Activated CD4-positive, alpha-beta memory T cell treated with anti-CD3 and anti-CD28 coated beads for 36 hours (primary cell): ENCODE measurements at places on chromosomes 4 and X. TPM values are rescaled to one million over a fixed set of nuclear protein-coding genes. Genes with fewer than 3 reads are reported as not detected.

DNA sequence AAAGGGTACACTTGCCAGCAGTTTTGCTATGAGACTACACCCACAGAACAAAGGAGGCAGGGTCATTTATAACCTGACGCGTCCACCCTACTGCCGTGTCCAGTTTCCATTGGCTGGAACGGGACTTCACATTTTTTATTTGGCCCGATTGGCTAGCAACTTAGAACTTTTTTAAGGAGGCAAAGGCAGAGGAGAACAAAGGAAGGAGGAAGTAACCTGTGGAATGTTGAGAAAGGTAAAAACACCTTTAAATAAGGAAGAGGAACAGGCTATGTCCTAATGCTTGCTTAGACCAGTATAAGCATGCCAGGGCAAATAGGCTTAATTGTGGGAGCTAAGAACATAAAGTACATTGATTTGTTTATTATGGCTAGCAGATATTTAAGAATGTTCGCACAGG is 18.7 kb downstream of the KDM6A start:
- H3K27ac ChIP-seq = no peak overlapping the region
- H3K27me3 ChIP-seq = no peaks in the 10 kb centered on the region
- no peak for DNase-seq
- no peak overlapping the region for H3K4me3 ChIP-seq
- H3K4me1 ChIP-seq = peaks cover 31% of the 10 kb centered on the region

DNA sequence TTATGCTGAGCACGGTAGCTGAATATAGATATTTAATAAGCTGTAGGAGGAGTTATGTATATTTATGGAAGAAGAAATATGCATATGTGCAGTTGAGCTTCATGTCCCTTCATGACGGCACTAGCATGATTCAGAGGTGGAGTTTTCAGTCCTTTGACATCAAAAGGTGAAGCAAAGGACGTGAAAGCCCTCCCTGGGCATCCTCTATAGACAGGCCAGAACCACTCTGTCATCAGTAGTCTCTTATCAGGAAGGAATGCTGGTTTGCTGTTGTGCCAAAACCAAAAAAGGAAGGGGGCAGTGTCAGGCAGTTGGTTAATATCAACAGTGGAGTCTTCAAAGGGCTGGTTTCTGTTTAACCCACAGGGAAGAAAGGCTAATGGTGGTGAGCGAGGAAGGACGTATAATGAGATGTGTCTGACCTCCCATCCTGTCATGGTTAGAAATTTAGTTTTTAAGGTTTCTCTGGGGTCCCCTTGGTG is 23.5 kb upstream of the IL2 start:
- DNase-seq = no peak
- H3K4me3 ChIP-seq = no peak overlapping the region
- no peak overlapping the region for H3K27ac ChIP-seq

- no peak for DNase-seq
- no peak overlapping the region for H3K4me3 ChIP-seq
- H3K4me1 ChIP-seq = peaks cover 37% of the 10 kb centered on the region
- no peak overlapping the region for H3K27ac ChIP-seq
- H3K27me3 ChIP-seq = no peaks in the 10 kb centered on the region
- H3K36me3 ChIP-seq = peaks cover 8% of the 10 kb centered on the region
Measured at GRCh38 chrX:104172121-104172520, 5.9 kb downstream of the FAM199X start.

- DNase-seq = no peak
- no peaks in the 10 kb centered on the region for H3K4me1 ChIP-seq
- no peaks in the 10 kb centered on the region for H3K36me3 ChIP-seq
- H3K4me3 ChIP-seq = no peak overlapping the region
Measured at GRCh38 chr4:181176306-181176705, 1066.9 kb upstream of the TENM3 start.

GRCh38 chrX:138485767-138486166 is 225.8 kb downstream of the FGF13 start:
- DNase-seq = no peak
- H3K27ac ChIP-seq = no peak overlapping the region
- no peak overlapping the region for H3K4me3 ChIP-seq
- no peaks in the 10 kb centered on the region for H3K36me3 ChIP-seq
- no peaks in the 10 kb centered on the region for H3K4me1 ChIP-seq

DNA sequence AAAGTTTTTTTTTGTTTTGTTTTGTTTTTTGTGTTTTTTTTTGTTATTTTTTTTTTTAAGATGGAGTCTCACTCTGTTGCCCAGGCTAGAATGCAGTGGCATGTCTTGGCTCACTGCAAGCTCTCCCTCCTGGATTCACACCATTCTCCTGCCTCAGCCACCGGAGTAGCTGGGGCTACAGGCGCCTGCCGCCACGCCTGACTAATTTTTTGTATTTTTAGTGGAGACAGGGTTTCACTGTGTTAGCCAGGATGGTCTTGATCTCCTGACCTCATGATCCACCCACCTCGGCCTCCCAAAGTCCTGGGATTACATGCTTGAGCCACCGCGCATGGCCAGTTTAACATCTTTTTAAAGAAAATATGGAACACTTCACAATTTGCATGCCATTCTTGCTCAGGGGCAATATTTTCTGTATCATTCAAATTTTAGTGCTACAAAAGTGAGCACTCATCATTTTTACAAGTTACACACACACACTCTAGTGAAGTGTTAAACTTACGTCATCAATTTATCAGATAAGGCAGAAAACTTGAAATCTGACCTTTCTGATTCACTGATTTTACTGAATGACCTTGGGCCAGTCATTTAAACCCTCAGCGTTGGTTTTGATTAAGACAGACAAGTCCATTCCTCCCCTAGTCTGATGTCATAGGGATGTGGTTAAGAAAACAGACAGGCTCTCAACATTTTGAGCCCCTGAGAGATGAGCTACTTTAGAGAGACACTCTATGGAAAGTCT is 61.2 kb downstream of the TRIM2 start:
- no peak overlapping the region for H3K27ac ChIP-seq
- H3K27me3 ChIP-seq = no peaks in the 10 kb centered on the region
- no peak overlapping the region for H3K4me3 ChIP-seq
- peaks cover 7% of the 10 kb centered on the region for H3K4me1 ChIP-seq

- H3K36me3 ChIP-seq = no peaks in the 10 kb centered on the region
- no peak overlapping the region for H3K4me3 ChIP-seq
- DNase-seq = no peak
- H3K27ac ChIP-seq = no peak overlapping the region
- peaks cover under 1% of the 10 kb centered on the region for H3K4me1 ChIP-seq
Measured at GRCh38 chr4:16029262-16029661, 54.6 kb downstream of the PROM1 start.

DNA sequence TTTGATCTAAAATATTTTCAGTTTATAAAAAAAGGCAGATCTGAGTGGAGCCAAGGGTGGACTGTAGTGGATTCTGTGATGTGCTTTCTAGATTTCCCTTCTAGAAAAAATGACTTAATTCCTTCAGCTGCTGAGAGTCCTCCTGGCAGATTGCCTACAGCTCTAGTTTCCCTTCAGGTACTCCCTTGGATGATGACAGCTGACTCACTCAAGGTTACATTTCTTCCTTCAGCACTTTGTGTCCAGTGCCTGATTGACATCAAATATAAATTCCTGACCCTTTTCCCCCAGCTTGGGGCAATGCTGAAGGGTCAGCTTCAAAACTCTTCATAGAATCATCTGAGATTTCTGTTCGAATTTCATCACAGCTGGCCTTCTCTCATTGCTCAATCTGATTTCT is 161.7 kb downstream of the EMCN start:
- peaks cover 4% of the 10 kb centered on the region for H3K27me3 ChIP-seq
- no peaks in the 10 kb centered on the region for H3K36me3 ChIP-seq
- no peak overlapping the region for H3K4me3 ChIP-seq
- no peak for DNase-seq
- H3K27ac ChIP-seq = no peak overlapping the region
- H3K4me1 ChIP-seq = no peaks in the 10 kb centered on the region

DNA sequence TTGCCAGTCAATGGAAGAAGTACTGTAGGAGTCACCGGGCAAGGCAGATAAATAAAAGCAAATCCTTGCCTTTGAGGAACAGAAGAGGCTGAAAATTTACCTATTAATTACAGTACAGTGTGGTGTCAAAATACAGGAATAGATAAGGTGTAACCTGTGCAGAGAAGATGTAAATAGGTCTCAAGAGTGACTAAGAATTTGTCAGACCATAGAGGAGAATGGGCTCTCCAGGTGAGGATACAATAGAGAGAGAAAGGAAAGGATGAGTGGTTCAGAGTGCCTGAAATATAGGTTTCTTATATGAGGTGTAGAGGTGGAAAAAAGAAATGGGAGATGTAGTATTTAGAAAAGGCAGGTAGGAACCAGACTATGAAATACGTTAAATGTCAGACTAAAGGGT is 801 bp upstream of the ZC4H2 start:
- no peak overlapping the region for H3K27ac ChIP-seq
- no peaks in the 10 kb centered on the region for H3K36me3 ChIP-seq

- no peak overlapping the region for H3K4me3 ChIP-seq
- peaks cover 7% of the 10 kb centered on the region for H3K27me3 ChIP-seq
- DNase-seq = no peak
- no peaks in the 10 kb centered on the region for H3K4me1 ChIP-seq
Measured at GRCh38 chr4:8308144-8308543, 38.6 kb downstream of the HTRA3 start.

DNA sequence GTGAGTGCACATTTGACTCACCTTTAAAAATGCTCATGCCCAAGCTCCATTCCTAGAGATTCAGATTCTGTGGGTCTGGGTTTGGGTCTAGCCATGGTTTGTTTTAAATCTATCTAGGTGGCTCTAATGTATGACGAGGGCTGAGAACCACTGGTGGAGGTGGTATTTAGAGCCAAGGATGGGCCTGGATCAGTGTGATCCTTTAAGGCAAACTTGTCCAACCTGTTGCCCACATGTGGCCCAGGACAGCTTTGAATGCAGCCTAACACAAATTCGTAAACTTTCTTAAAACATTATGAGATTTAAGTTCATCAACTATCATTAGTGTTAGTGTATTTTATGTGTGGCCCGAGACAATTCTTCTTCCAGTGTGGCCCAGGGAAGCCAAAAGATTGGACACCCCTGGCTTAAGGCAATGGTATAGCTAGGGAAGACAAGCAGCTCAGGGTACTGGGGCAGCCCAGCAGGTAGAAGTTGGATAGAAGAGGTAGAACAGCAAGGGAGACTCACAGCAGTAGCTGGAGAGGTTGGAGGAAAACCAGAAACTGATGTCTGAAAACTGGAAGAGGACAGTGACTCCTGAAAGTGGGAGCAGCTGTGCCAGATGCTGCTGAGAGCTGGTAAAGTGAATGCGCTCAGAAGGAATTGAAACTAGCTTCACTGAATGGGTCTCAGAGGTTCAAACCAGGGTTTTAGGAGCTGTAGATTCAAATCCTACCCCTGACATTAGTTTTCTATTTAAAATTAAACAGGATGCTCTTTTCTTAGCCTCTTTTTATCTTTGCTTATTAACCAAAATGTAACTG is 18.2 kb downstream of the ADD1 start:
- peaks cover 73% of the 10 kb centered on the region for H3K4me1 ChIP-seq
- peaks cover 14% of the 10 kb centered on the region for H3K36me3 ChIP-seq
- H3K4me3 ChIP-seq = no peak overlapping the region
- DNase-seq = no peak
- H3K27ac ChIP-seq = no peak overlapping the region
- H3K27me3 ChIP-seq = no peaks in the 10 kb centered on the region

DNA sequence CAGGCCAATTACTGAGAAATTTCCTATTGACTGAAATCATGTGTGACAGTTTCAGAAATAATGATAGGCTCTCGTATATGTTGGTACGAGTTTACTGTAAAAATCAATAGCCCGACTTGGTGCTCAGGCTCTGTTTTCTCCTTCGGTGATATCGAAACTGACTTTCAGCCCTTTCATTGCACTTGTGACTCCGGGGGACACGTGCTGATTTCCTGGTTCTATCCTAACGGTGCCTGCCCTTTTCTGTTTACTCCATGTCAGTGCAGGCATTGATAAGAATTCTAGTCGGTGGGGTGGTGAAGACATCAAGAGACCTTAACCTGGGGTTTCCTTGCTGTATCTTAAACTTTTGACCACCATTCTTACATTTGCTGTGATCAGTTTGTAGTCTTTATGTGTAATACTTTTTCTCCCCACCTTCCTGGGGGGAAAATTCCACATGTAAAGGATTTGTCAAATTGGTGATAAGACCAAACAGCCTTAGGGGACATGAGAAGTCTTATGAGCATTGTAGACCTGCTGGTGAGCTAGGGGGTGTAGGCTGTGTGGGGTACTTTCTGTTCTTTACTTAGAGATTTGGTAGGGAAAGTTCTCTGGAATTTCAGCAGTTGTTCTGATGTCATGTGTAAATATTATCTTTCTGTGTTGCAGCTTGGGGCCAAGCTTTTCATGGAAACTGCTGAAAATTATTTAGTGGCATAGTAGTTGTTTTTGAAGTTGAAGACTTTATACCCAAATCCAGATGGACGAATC is 52.7 kb downstream of the TMEM131L start:
- H3K27ac ChIP-seq = peak overlapping the region; percentile 81
- peaks cover 80% of the 10 kb centered on the region for H3K4me1 ChIP-seq
- peak overlapping the region; percentile 60 for H3K4me3 ChIP-seq
- no peaks in the 10 kb centered on the region for H3K36me3 ChIP-seq

DNA sequence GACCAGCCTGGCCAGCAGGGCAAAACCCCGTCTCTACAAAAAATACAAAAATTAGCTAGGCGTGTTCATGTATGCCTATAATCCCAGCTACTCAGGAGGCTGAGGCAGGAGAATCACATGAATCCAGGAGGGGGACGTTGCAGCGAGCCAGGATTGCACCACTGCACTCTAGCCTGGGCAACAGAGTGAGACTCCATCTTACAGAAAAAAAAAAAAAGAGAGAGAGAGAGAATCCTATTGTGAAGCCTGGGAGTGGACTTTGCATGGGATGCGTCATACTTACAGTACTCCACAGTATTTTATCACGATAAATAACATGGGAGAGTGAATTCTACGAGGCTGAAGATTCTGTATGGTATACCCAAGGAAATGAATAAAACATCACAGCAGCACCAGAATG is 139.6 kb downstream of the AASDH start:
- no peak overlapping the region for H3K4me3 ChIP-seq
- no peak for DNase-seq
- H3K27me3 ChIP-seq = peaks cover 6% of the 10 kb centered on the region
- H3K36me3 ChIP-seq = no peaks in the 10 kb centered on the region

GRCh38 chrX:252244-252956 is 28.8 kb upstream of the PLCXD1 start:
- H3K27me3 ChIP-seq = no peaks in the 10 kb centered on the region
- H3K4me1 ChIP-seq = peaks cover 17% of the 10 kb centered on the region

GRCh38 chr4:156503119-156503518 is 468.5 kb downstream of the PDGFC start:
- no peaks in the 10 kb centered on the region for H3K36me3 ChIP-seq
- no peaks in the 10 kb centered on the region for H3K27me3 ChIP-seq
- no peak overlapping the region for H3K27ac ChIP-seq
- no peaks in the 10 kb centered on the region for H3K4me1 ChIP-seq
- DNase-seq = no peak

- peak overlapping the region; percentile 72 for H3K4me3 ChIP-seq
- peak overlapping the region; percentile 97 for H3K27ac ChIP-seq
- peak; percentile 89 for DNase-seq
- H3K4me1 ChIP-seq = peaks cover 88% of the 10 kb centered on the region
Measured at GRCh38 chr4:152100379-152101201, 339.8 kb upstream of the GATB start.

Gene PRICKLE3
- total RNA-seq = 18.1 TPM

Gene PLS3
- 0.52 TPM for total RNA-seq

Gene ACSL1
- 22.2 TPM for total RNA-seq

Gene CLCN3
- 17.3 TPM for total RNA-seq

Gene DNAAF6
- not detected for total RNA-seq

Gene F8
- 7.5 TPM for total RNA-seq

Gene TEC
- 1.8 TPM for total RNA-seq

Gene MAOB
- 0.27 TPM for total RNA-seq

Gene INTU
- total RNA-seq = 0.19 TPM
